ENCODE measurements at places on chromosomes 16 and 17.

DNA sequence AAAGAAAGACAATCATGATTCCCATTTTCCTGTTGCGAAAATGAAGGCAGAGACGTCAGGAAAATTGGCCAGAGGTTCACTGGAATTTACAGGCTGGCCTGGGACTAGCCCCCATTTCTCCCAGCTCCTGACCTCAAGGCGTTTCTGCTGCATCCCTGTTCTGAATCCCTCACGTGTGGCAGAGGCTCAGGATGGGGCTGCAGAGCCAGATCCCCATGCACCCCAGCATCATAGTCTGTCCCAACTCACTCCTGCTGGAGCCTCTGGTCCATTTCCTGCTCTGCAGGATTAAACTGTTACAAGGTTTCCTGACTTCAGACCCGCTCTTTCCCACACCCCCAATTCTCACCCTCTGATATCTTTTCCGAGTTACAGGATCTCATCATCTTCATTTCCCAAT lies 2.9 kb downstream of the GPRC5B start:
- DNase-seq: no peak

DNA sequence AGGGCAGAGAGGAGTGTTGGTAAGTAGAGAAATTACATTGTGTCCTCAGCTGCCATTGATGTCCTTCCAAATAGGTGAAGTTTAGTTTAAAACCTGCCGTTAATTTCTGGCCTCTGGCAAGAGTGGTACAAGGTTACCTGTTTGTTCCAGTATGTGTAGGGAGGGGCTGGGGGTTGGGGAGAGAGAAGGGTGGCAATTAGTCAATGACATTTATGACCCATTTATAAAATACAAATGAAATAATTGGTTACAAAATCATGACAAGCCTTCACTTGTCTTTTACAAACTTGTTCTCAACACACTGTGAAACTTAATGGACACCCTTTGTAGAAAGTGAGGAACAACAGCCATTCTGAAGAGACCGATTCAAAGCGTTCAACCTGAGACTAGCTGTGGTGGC lies 281.0 kb downstream of the FTO start:
- DNase-seq: no peak

DNA sequence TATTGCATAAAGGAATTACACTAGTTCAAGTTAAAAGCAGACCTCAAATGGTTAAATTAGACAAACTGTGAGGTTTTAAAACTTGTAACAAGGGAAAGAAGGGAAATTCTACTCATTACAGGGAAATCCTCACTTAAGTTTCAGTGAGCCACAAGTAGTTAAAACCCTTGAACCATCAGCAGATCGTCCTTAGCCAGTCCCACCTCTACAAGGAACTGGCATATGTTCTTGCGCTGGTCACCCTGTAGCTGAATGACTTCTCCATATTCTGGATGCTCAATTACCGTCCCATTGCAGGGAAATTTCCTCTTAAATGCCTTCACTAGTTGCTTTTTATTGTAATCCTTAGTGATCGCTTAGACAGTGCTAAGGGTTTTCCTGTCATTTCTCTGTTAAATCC lies 5.5 kb downstream of the PRSS21 start:
- no peak for DNase-seq

GRCh38 chr17:14784997-14785696 lies 480.0 kb downstream of the PMP22 start:
- peak; percentile 7 for DNase-seq

GRCh38 chr17:76241691-76242255 lies 1.5 kb upstream of the RNF157 start:
- DNase-seq: no peak

- no peak for DNase-seq
These were observed 504.7 kb upstream of the RBFOX1 start for GRCh38 chr16:6827931-6828330.

- DNase-seq: no peak
These were observed 4.3 kb downstream of the TMEM11 start for GRCh38 chr17:21209511-21210175.

DNA sequence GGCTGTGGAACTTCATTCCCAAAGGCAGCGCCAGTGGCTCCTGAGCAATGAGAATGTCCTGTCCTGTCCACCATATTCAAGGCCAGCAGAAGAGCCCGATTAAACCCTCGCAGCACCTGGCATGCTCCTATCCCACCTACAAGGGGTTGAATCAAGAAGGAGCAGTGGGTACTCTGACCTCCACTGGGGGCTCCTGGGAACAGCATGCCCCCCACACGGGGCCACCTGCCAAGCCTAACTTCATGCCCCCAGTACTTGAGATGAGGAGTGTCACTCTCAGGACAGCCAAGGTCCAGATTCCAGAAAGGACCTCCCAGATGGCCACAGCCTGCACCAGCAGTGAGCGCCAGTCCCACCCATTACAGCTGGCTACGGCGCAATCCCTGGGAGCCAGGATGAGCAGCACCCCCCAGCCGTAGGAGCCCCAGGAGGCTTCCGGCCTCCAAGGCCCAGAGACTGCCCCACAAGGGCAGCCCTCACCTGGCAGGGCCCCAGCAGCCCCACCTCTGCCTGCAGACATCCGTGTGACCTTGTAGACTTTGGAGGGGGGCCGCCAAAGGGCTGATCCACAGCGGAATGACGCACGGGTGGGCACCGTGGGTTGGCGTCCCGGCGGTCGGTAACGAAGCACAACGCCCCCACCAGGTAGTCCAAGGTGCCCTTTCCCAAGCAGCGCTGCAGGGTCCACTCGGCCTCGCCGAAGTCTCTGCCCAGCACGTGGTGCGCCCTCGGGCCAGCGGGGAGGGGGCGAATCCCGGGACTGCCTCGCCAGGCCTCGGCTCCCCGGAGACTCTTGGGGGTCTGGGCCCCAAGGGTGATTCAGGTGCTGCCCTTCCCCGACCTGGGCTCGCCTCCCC lies 1.0 kb upstream of the MPDU1 start:
- DNase-seq: no peak

DNA sequence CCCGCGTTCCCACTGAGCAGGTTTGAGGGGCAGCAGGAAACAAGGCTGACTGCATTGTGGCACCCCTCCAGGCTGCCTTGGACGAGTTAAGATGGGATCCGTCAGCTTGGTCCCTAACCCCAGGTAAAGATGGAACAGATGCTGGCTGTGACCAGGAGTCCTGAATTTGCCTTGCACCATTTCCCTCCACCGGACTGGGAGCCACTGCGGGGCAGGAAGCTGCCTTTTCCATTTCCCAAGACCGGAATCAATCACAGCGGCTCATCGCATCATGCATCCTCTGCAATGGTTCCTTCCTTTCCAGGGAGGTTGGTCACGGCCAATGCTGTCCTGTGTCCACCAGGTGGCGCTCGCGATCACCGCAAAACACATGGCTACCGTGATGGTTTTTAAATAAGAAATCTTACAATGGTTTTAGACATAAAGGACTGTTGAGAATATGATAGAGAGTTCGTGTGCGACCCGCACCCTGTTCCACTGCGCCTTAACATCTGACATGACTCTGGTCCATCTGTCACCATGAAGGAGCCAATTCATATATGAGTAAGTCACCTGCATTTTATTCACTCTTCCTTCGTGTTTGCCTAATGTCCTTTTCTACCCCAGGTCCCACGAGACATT lies 6.8 kb upstream of the MEAK7 start:
- DNase-seq: peak; percentile 82

DNA sequence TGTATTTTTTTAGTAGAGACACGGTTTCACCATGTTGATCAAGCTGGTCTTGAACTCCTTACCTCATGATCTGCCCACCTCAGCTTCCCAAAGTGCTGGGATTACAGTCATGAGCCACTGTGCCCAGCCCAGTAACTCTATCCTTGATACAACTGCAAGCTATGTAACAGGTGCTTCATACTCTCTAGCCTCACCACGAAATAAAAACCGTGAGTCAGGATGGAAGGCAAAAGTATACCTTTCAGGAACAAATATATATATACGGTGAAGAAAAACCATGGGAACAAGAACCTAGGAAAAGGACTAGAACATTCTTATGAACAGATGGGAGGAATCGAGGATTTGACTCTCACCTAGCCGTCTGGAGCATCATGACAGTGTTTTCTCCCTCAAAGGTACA lies 9.6 kb upstream of the FBF1 start:
- no peak for DNase-seq

DNA sequence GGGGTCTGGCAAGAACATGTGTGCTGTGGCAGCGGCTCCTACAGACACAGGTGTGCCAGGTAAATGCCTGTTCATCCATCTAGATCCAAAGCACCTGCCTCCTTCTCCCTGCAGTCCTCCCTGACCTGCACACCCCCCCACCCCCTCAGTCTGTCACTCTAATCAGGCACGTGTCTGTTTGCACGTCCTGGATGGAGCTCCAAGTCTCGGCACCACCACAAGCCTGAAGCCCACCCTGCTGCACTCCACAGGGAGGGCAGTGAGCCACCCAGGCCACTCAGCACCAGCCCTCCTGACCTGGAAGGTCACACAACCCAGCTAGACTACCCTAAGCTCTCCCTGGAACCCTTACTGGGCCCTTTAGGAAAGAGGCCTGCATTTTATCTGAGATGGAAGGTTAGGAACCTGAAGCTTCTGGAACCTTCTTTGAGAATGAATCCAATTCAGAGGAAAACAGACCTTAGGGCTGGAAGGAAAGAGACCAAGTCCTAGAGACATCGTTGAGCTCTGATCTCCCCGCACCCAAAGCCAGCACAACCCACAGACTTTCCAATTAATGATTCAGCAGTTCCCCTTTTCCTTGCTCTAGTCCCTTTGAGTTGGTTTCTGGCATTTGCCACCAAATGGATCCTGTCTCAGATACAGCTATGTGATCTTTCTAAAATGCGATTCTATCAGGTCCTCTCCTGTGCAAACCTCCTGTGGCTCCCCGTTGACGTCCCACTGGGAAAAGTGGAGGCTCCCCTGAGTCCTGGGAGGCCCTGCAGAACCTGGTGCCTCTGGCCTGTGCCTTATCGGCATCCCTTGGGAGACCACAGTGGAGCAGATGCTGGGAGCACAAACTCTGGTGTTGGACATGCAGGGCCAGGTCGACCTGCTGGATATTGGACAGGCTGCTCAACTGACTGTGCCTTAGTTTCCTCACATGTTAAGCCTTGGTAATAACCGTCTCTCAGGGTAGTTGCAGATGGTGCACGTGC lies 67.9 kb downstream of the PRMT7 start:
- DNase-seq: no peak

GRCh38 chr17:73492821-73493814 lies 151.1 kb downstream of the SDK2 start:
- no peak for DNase-seq

DNA sequence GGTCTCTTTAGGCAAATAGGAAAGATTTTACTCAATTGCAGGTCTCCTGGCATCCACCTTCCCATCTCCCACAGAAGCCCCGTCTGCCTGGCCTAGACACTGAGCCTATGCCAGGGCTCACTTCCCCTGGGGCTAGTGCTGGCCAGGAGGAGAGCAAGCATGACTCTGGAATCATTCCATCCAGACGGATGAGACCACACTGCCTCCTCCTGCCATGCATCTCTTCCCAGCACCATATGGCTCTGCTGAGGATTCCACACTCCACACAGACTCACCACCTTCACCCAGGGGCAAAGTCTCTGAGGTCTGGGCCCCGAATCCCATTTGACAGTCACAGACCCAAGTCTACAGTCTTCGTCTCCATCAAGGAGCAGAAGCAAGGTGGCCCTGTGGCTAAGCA lies 346.5 kb downstream of the C16orf95 start:
- DNase-seq: no peak

DNA sequence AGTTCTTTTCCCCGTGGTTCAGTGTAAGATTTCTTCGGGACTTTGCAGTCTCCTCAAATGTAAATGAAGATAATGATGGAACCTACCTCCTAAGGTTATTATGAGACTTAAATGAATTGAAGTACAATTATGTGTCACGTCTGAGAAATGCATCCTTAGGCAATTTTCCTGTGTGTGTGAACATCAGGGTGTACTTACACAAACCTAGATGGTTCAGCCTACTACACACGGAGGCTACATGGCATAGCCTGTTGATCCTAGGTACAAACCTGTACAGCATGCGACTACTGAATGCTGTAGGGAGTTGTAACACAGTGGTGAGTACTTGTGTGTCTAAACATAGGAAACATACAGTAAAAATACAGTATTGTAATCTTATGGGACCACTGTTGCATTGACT lies 1.1 kb upstream of the FAM20A start:
- DNase-seq: no peak

DNA sequence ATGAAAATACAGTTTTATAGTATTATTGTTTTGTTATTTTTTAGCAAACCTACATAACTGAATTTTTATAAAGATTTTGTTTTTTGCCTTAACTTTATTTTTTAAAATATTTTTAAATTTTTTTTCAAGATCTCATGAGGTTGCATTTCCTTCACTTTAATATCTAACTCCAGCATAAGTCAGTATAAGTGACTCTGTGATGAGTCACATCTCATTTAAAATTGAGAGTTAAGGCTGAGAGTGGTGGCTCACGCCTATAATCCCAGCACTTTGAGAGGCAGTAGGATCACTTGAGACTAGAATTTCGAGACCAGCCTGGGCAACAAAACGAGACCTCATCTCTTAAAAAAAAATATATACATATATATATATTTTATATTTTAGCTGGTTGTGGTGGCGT lies 44.0 kb downstream of the NLK start:
- DNase-seq: no peak

- no peak for DNase-seq
These were observed 31.5 kb downstream of the NLRP1 start for GRCh38 chr17:5552841-5553240.

DNA sequence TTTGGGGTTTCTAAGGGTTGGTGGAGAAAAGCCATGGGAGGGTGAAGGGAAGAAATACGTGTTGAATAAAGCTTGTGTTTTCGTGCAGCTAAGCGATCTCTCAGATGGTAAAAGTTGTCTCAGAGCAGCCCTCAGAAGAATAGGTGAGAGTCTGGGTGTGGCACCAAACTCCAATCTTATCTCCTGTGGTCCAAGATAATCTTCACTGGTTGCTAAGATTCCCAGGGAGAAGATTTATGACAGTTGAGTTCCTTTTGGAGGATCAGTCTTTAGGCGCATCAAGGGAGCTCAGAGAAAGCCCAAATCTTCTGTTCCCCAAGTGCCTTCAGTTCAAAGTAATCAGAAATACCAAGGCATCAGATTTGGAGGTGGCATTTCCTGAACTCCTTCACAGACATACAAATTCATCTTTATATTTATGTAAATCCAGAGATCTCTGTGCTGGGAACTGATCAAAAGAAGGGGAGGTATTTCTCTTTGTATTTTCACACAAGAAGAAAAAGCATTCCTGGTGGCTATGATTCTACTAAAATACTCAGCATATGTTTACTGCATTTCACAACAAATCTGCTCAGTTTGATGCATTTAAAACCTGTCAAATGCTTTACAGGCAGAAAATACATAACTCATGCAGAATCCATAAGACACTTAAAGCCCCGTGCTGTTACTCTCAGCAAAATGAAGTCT lies 102.9 kb downstream of the ABCC12 start:
- DNase-seq: no peak

GRCh38 chr16:649631-650030 lies 466 bp downstream of the WDR90 start:
- no peak for DNase-seq

- DNase-seq: no peak
These were observed 506.2 kb downstream of the WWOX start for GRCh38 chr16:78605548-78606101.

GRCh38 chr16:85753976-85754375 lies 3.1 kb upstream of the C16orf74 start:
- no peak for DNase-seq

- no peak for DNase-seq
These were observed 255.7 kb upstream of the DYNLRB2 start for GRCh38 chr16:80285104-80285503.

Measured in stimulated activated CD4-positive, alpha-beta T cell treated with anti-CD3 and anti-CD28 coated beads, Interleukin-4, amount 100 ng/mL, for 4 hours (primary cell).